Activated effector memory CD4-positive, alpha-beta T cell treated with Interleukin-2 at 50 U/mL for 16 hours (primary cell): ENCODE measurements at places on chromosomes 1 and 21.

- no peak for DNase-seq
These were observed 139.5 kb downstream of the GRIK3 start for GRCh38 chr1:36894824-36895223.

DNA sequence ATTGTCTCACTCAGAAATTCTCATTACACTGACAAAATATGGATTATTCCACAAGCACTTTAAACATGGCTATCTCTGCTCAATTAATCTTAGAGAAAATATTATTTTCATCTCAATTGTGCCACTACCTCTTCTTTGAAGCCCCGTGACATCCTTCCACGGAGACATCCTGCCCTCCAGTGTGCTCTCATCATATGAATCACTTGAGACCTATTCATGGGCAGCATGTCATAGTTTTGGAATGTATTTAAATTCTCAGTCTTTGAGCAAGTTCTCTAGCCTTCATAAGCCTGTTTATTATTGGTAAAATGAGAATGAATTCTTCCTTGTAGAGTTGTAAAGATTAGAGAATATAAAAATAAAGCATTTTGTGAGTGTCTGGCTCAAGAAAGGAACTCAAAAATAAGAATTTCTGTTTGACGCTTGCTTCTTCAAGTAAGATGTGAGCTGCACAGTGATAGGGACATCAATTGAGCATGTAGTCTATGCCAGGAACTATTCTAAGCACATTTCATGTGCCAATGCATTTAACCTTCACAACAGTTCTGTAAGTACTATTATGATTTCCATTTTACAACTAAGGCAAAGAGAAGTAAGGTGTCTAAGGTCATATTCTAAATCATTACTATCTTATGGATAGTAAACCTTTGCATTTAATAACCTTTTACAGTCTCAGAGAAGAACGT, 557.4 kb upstream of the ZRANB2 start:
- DNase-seq: no peak

GRCh38 chr1:205812271-205812877, 624 bp downstream of the SLC41A1 start:
- no peak for DNase-seq

GRCh38 chr1:114339379-114339778, 171.6 kb downstream of the TRIM33 start:
- DNase-seq: no peak

DNA sequence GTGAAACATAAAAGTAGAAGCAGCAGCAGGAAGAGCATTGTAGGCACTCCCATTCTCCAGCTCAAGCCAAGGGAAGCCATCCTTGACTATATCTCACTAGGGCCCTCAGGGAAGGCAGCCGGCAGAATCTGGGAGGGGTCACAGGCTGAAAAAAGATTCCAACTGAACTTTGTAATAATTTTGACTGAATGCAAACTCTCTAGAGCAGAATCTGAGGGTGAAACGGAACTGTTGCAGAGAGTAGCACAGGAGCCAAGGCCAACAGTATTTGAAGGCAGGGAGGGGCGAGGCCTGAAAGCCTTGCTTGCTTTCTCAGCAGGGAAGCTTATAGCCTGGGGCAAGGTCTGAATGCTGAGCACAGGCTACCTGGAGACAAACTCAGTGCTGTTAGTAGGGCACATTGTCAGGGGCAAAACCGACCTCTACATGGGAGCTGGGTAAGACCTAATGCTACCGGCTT, 180.6 kb downstream of the COL24A1 start:
- DNase-seq: no peak

DNA sequence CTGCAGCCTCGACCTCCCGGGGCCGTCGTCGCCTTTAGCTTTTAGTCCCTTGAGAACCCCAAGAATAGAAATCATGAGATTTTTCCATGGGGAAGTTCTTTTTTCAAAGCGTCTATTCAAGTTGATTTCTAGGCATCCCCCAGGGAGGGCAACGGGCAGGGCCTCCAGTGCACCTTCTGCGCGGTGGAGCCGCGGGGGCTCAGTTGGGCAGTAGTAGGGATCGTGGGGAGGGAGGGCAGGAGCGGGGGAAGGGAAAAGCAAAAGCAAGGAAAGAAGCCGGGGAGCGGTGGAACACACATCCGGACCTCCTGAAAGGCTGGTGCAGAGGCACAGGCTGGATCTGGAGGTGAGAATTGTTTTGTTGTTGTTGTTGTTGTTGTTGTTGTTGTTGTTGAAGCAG, 103.4 kb downstream of the PPIAL4G start:
- DNase-seq: no peak

DNA sequence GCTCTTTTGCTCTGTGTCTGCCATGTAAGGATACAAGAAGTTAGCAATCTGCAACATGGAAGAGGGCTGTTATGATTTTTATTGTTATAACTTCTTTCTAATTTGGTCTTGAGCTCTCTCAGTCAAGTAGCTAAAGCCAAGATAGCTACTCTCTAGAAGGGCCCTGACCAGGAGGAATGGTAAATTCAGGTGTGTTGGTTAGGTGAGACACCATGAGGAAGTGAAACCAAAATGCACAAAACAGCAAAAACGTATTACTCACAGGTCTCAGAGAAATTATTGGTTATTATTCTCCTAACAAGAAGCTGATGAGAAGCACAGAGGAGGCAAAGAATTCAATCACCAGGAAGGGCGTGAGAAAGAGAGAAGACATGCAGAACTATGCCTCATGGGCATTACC, 51.8 kb upstream of the INSL5 start:
- no peak for DNase-seq

DNA sequence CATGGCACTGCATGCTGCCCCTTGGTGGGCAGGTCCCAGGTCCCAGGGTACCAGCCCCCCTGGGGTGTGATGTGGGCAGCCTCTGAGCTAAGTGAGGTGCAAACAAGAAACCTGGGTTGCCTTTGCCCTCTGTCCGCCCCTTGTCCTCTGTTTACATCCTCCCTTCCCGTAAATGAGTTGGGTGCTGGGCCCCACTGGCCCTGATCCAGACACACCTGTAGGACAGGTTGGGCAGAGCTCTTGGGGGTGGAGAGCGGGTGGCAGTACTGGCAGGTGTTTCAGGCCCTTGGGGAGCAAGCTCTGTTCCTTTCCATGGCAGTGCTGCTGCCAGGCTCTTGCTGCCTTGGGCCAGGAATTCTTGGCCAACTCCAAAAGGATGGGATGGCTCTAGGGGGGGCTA, 35.8 kb downstream of the ELF3 start:
- DNase-seq: no peak

- no peak for DNase-seq
These were observed 248.0 kb downstream of the S1PR1 start for GRCh38 chr1:101484689-101485338.

GRCh38 chr1:194807530-194808220, 1621.3 kb upstream of the B3GALT2 start:
- no peak for DNase-seq

- DNase-seq: no peak
These were observed 6.9 kb downstream of the ARHGEF16 start for GRCh38 chr1:3461238-3461933.

DNA sequence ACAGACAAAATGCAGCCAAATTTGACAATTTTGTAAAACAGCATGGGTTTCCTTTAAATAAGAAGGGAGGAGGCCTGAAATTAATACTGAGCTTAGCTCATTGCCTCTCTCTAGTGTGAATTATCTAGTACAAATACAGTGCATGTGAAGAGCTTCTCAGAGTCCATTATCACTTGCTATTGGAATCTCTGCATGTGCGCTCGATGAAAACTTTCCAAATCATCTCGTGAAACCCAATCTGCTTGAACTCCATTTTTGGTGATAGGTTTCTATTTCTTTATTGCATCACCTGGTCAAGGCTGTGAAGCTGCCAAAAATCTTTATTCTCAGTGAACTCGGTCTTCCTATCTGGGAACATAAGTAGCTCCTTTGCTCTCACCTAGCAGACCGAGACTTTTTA, 49.5 kb upstream of the LYPLAL1 start:
- DNase-seq: no peak

- DNase-seq: no peak
These were observed 12.3 kb downstream of the RAB4A start for GRCh38 chr1:229283183-229283611.

DNA sequence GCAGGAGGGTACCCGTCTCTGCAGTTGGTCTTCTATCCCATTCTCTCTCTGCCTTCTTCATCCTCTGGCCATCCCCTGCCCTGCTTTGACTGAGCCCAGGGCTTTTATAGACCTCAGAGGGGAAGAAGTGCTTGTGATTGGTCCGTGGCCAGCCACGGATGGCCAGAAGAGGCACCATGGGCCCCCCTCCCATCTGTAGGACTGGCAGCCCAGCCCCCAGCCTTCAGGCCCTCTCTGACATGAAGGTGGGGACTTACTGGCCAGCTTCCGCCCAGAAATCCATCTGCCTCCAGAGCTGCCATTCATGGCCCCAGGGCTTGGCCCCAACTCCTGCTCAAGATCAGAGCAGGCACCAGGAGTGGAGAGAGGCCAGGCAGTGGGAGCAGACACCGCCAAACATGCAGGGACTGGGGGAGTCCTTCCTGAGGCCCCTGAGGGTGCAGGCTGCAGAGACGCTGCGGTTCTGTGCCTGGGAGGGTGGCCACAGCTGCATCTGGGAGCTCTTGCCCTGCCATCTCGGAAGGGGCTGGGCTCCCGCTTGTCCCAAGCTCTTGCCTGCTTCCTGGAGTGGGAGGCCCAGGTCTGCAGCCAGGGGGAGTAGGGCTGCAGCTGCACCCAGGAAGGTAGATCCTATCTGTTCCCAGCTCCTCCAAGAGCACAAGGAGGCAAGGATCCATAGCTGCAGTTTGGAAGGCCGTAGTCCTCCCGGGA, 698.6 kb upstream of the B3GALT2 start:
- DNase-seq: no peak

DNA sequence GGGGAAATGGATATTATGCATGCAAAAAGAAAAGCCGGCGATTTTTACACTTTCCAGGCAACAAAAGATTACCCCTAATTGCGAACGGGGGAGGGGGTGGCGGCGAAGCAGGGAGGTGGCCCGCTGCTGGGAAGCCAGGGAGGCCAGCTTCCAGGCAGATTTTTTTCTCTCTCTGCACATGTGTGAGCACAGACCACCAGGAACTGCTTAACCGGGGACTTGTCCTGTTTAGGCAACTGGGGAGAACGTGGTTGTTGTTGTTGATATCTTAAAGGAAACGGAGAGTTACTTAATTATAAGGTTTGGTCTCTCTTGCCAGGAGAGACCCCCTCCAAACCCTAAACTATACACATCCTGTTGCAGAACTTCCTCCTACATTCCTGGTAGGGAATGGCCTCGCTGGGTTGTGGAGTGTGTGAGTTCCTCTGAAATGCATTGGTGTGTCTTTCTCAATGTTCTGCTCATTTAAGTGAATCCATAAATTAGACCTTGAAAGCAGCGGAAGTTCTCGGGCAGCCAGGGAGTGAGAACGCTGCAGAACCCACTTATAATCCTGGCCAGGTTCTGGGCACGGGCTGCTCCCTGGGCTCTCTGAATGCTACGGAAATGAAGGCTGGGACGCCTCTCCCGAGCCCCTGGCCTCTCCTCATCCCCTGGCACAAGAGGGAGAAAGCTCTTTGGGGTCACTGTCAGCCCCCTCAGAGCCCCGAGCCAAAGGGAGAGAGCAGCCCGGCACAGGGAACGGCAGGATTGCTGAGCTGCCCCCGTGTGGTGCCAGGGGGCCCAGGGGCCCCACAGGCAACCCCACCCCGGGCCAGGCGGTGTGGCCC, 250.0 kb downstream of the FOXD2 start:
- no peak for DNase-seq

DNA sequence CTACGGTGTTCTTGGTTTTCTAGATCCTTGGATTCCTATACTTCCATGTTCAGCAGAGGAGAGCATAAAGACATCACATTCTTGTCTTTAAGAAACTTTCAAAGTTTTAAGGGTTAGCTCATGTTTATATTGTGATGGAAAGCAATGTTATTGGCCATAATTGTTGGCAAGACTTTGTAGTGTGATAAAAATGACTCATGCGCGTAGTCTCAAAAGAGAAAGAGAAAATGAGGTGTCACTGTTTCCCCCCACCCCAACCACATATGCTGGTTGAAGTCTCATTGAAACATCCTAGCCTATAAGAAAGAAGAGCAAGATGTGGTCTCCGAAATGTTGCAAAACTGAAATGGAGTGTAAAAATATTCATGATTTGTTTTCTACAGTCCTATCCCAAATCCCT, 348.8 kb downstream of the PTBP2 start:
- DNase-seq: no peak

DNA sequence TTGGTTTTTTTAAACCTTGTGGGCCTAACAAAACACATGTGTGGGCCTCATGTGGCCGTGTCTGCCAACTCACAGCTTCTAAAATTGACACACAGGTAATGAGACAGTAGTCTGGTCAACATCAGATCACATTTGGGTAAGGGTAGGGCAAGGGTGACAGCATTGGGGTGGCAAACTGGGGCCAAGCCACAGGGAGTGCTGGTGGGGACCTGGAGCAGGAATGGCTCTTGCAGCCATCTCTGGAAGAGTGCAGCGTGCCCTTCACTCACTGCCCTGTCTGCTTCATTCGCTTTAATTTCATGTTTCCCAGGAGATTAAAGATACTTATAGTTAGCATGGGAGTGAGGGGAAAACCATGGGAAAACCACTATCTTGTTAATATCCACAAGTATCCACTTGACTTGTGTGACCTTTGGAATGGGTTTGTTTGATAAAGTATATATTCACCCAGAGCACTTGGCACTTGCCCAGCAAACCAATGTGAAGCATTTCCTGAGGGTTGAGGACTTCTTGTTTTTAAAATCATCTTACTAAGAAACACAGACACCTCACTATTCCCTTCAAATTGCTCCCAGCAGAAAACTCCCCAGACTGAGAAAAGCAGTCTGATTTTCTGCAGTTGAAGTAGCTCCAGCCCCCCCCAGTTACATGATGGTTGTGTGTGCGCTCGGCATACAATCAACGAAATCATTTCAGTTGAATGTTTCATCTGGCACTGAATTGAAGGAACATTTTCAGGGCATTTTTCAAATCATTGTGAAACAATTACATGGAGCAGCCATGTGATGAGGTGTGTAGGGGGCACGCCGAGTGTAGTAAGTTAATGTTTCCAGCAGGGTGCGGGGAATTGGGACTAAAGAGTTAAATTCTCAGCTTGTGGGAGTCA, 175.7 kb downstream of the VPS13D start:
- DNase-seq: no peak

- DNase-seq: no peak
These were observed 52.9 kb upstream of the CITED4 start for GRCh38 chr1:40914927-40915569.

DNA sequence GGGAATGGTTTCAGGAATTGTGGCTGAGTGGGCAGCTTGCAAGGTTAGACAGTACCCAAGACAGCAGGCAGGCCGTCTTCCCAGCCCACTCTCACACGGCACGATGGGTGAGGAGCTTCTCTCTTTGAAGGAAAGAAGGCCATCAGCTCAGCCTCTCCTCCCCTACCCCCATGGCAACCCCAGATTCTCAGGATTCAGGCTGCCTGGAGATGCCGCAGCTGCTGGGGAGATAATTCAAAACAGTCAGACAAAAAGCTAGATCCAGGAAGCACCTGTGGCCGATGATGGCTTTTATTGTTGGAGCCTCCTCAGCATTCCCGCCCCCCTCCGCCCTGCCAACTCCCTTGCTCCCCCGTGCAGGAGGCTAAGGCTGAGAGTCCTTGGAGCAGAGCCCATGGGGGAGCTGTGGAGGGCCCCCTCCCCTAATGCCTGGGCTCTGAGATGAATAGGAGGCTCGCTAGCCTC, 220.5 kb downstream of the TRABD2B start:
- no peak for DNase-seq
